ENCODE measurements at places on chromosomes 5 and 9.

DNA sequence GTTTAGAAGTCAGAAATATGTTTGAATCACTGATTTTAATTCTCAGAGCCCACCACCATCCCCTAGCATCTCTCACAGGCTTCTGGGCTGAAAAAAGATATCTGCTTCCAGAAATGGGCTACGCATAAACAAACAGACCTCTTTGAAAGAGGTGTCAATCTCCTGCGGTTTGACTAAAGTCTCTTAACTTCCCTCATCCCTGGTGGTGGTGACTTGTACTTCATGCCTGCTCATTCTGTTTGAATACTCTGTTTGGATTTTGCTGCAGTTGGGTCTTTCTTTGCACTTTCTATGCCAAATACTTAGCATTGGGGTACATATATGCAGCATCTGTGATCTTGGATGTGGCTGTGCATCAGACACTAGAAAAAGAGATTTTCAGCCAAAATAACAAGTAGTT is 157.2 kb upstream of the ATP10B start:
- DNase-seq: no peak

DNA sequence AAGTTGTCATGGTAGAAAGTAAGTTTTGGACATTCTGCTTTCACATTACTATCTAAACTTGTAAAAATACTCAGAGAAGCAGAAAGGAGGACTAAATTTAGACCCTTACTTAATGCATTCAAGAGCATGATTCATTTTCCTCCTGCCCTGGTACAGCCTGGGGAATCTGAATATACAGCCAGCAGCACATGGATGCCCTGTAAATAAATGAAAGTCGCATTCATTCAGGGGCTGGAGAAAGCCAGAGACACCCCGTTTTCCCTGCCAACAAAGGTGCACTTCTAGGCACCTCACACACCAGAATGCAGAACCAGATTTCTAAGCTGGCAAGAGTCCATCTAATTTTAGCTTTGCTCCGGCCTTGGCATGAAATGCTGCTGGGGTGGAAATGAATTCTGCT is 172.7 kb upstream of the KLF9 start:
- no peak for DNase-seq

- DNase-seq: no peak
Measured at GRCh38 chr5:93417490-93417889, 163.5 kb downstream of the NR2F1-AS1 start.

- no peak for DNase-seq
Measured at GRCh38 chr5:158747816-158748432, 351.8 kb downstream of the EBF1 start.

DNA sequence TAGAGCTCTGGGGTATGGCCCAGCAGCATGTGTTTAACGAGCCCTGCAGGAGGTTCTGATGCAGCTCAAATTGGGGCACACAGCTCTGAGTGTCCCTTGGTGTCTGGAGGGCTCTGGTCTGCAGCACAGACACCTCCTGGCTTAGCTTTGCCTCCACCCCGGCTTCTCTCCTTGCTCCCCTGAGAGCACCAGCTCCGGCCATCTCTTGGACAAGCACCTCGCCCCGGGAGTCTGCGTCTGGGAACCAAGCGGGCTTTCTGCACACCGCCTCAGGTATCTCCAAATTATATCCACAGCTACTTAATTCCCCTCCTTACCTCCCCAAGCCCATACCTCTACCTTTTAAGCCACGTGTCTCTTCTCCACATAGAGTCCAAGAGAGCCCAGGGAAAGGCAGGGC is 83.7 kb upstream of the IRX4 start:
- no peak for DNase-seq

- no peak for DNase-seq
Measured at GRCh38 chr9:126380447-126380846, 53.8 kb downstream of the MVB12B start.

GRCh38 chr5:129977810-129978209 is 73.5 kb downstream of the CHSY3 start:
- DNase-seq: no peak
